ENCODE measurements at places on chromosomes 1 and 21.

DNA sequence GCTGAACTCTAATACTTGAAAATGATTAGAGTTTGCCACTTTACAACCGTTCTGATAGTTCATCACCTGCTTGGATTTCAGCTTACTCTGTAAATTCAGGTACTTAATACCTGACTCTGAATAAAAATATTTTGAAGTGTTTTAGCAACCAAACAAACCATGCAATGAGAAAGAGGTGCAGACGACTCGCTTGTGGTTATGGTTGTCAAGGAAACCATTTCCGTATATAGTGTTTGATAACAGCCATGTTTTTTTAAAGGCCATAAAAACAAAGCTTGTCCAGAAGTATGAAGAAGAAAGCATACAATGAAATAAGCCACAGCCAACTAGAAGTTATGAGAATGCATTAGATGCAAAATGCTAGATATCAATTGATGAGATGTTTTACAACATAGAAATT is 167.2 kb upstream of the HMCN1 start:
- DNase-seq = peak; percentile 18

DNA sequence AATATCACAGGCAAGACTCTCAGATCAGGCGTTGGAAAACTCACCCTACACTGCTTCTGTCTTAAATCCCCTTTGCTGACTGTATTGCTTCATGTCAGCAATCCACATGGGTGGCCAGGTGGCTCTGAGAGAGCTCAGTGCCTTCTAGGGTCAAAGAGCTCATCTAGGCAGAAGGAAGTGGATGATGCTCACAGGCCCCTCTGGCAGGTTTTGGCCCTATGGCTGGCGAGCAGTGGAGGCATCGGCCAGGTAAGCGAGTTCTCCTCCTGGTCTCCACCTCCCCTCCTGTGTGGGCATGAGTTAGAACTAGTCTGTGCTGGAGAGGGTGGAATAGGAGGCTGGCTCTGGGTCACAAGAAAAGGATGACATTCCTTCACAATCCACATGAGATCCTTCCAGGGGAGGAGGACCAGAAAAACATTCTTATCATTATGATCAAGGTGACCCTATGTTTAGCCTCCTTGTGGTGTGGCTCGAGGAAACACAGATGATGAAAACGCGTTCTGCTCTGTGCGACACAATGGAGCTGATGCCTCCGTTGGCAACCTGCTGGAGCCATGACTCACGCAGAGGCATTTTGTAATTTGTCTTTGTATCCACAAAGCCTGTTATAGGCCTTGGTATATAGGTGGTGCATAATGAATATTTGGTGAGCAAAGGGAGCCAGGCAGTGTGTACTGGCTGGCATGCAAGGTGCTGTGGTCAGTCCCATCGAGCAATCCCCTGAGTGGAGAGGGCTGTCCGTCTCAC is 264.6 kb upstream of the RAB4A start:
- no peak for DNase-seq

GRCh38 chr1:168842916-168843315 is 113.9 kb upstream of the DPT start:
- DNase-seq = peak; percentile 5

GRCh38 chr1:171919891-171920887 is 78.9 kb downstream of the DNM3 start:
- no peak for DNase-seq

DNA sequence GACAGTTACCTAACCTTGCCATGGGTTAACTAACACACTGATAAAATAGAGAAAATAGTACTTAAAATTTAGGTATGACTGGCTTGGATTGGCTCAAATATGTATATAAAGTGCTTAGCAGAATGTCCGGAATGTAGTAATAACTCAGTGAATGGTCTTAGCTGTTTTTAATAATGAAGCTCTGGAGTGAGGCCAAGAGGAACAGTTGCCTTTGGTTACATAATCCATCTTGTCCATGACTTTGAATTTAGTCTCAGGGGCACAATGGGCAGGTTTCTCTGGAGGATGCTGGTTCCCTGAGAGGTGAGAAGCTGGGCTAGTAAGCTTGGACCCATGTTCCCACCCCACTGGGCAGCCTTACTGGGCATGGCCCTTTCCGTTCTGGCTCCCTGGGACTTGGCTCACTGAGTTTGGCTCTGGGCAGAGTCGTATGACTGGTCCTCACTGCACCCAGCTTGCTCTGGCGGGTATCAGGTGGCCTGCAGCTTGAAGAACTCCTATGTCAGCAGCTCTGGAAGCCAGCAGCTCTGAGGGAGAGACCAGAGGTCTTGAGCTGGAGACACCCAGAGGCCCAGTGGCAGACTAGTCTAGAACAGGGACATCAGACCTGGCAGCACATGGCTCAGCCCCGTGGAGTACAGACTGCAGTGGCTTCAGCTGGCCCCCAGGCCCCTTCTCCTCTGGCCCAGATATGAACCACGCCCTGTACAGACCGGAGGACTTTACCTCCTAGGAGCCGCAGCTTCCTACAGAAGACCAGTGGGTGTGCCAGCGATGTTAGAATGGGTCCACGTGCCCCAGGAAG is 40.4 kb downstream of the TENT5C start:
- no peak for DNase-seq

GRCh38 chr1:117638759-117639158 is 32.9 kb downstream of the TENT5C start:
- no peak for DNase-seq

GRCh38 chr1:48853006-48853405 is 76.3 kb upstream of the BEND5 start:
- peak; percentile 62 for DNase-seq

DNA sequence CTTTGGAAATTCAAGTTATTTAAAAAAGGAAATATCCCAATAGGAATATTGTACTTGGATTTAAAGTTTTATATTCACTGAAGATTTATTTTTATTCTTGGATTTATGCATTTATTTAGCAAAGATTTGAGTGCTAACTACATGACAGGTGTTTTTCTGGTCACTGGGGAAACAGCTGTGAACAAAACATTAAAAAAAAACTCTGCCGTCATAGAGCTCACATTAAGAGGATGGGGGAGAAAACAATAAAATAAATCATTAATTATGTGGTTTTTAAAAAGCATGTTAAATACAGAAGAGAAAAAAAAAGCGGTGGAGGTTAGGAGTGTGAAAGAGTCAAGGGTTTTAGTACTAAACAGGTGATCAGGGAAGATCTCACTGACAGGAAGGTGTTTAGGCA is 149.9 kb downstream of the GALNT2 start:
- DNase-seq = no peak

- DNase-seq = no peak
These were observed 46.2 kb downstream of the AHDC1 start for GRCh38 chr1:27557596-27558340.

DNA sequence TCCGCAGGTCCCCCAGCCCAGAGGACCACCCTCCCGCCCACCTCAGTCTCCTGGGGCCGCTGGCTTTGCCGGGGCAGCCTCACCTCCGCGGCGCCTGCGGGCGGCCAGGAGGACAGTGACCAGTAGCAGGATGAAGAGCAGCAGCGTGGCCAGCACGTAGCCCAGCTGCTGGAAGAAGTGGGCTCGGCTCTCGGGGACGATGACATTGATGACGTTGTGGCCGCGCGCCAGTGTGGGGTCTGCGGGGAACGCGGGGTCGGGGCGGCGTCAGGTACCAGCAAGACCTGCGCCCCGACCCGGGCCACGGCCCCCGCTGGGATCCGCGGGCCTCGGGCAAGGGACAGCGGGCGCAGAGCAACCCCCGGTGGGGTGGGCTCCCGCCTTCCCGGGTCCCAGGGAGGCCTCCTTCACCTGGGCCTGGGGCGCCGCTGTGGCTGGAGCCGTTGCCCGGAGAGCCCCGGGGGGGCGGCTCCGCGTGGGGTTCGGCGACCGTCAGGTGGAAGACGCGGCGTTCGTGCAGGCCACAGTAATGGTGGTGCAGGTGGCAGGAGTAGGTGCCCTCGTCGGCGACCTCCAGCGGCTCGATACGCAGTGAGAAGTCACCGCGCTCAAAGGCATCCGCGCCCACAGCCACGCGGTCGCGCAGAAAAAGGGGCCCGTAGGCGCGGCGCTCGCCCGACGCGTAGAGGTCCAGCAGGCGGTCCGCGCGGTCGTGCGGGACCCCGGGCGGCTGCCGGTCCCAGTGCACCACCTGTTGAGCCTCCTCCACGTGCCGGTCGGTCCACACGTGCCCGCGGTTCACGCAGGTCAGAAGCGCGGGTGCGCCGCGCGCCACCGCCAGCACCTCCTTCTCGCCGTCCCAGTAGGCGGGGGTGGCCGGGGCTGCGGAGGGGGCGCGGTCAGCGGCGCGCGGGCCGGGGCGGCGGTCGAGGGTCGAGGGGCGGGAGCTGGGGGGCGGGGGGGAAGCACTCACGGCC is 3.8 kb downstream of the MXRA8 start:
- DNase-seq = no peak

GRCh38 chr1:43073490-43074230 is 98.4 kb downstream of the EBNA1BP2 start:
- DNase-seq = peak; percentile 66

DNA sequence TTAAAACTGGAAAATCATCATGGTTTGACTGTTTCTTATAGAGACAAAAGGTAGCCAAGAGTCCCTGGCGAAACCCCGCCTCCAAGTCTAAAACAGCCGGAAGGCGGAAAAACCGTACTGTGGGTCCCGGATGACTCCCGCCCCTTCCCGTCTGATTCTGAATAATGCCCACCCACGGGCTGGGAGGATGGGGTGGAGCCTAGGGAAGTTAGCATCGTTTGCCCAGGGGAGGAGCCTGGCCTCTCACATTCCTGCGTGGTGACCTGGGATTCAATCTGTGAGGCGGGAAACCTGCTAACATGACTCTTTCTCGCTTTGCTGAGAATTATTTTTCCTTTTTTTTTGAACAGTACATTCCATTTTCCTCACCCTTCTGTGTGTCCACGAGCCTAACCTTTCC is 124.9 kb downstream of the KCNK1 start:
- no peak for DNase-seq

DNA sequence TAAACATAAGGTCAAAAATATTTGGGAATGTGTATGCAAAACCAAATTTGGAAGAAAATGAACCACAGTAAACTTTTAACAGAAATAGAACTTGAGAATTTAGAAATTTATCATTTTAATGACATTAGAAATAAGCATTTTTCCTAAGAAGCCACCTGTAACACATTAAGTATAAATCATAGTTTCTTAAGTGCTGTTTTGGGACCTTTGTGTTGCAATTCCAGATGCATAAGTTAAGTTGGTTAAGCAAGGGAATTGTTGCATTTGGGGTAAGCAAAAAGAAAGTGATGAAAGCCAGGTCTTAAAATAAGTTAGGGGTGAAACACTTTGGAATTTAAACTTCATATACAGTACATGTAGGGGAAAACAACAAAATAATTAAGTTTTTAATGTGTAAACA is 49.8 kb downstream of the CDKN2C start:
- DNase-seq = no peak

GRCh38 chr1:187577610-187578009 is 748.9 kb downstream of the PLA2G4A start:
- no peak for DNase-seq

- DNase-seq = no peak
These were observed 626 bp upstream of the HLCS start for GRCh38 chr21:36966821-36967768.

DNA sequence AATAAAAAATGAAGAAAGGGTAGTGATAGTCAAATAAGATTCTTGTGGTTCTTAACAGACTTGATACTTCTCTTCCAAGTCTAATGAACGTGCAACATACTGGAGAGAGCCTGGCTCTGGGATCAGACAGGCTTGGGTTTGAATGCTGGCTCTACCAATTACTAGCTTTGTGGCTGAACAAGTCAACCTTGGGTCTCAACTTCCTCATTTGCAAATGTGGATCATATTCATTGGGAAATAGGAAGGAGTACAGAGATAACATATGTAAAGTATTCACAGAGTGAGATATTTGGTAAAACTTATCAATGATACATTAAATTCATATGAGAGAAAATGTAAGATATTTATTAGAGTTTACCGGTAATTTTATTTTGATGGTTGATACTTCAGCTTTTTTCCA is 2.0 kb downstream of the EDEM3 start:
- no peak for DNase-seq

- no peak for DNase-seq
These were observed 23.3 kb upstream of the TBX19 start for GRCh38 chr1:168257397-168257796.

DNA sequence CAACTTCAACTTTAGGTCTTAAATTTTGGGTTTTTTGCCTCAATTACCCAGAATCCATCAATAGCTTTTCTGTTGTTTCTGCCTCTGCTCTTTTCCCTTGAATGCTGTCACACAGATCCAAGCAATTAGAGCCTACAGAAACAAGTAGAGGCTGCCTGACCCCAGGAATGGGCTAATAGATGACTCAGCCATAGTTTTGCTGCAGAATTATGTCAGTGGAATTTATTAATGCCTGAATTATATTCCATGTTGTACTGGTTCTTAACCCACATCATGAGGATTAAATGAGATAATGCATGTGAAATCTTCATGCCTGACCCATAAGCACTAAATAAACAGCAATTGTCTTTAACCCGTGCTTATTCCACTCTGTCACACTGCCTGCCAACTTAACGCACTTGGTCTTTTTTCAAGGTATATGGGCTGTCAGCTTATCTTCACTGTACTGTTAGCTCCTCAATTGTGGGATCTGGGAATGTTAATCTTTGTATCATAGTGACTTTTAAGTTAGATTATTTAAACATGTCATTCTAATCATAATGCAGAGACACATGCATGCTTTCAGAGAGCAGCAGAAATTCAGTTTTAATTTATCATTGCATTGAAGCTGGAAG is 213.3 kb downstream of the ROR1 start:
- DNase-seq = no peak

- no peak for DNase-seq
These were observed 10.1 kb downstream of the JMJD4 start for GRCh38 chr1:227725046-227725445.

DNA sequence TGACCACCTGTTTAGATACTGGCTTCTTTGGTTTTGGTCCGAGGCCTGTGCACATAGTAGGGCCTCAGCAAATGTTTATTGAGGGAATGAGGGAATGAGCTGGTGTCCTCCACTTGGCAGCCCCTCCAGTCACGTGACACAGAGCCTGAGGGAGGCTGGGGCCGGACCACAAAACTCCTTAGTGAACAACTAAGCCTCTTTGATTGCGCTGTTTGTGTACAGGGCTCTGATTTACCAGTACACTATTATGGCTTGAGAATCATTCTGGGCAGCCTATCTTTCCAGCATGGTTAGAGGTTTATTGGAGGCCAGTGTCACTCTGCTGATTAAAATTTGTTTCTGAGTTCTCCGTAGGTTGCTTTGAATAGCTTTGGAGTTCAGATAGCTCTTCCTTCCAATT is 10.2 kb upstream of the LRRN2 start:
- no peak for DNase-seq

DNA sequence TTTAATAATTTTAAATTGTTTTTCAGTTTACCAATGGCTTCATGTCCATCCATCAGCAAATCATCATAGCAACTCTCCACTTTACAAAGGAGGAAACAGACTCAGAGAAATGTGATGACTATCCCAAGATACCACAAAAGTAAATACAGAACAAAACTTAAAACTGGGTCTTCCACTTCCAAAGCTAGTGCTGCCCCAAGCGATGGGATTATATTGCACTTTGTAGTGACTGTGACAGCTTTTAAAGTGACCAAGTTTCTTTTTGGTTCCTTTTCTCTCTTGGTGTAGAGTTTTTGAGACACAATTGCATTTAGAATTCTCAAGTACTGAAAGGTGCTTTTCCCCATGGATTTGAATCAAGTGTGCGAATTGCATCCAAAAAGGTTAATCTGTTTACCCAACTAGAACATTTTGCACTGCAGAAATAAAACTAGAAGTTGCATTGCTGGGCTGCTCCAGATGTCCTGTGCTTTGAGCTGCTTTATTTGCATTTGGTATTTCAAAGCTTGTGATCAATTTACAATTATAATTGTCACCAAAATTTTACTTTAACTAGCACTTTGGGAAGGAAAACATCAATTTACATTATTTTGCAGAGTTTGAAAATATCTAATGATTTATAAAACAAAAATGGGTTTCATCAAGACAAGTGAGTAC is 320.2 kb downstream of the PDE4B start:
- DNase-seq = no peak

Measured in ACHN (cell line).